ENCODE measurements at places on chromosomes 12 and 14.

DNA sequence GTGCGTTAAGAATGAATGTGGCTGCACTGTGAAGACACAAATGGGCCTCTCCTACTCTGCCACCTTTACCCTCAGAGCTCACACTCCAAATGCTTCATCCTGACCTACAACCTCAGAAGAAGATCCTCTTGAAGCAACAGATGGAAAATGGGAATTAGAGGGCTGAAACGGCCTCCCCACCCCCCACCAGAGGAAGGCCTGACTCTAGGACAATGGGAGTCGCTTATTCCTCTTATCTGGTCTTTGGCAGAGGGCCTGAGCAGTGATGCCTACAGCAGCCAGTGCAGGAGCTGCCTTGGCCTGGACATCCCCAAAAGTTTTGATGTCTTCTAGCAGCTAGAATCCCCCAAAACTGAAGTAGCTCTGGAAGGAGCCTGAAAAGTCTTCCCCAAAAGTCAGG, 29.2 kb downstream of the BTBD7 start:
- DNase-seq, result no peak

DNA sequence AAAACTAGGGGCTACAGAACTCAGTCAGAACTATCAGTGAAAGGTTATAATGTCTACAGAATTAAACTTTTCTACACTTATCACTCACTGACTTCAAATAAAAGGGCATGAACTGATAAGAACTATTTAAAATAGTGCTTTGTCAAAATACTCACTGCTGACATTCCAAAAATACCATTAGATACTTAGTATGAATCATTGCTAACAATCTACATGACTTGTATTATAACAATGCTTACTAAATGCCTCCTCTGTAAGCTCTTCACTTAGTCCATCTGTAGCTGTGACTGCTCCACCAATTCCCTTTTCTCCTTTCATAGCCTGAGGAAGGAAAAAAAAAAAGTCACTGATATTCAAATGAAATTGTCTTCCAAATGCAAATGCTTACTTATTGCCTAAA, 17.0 kb downstream of the NFYB start:
- DNase-seq, result peak; percentile 83

DNA sequence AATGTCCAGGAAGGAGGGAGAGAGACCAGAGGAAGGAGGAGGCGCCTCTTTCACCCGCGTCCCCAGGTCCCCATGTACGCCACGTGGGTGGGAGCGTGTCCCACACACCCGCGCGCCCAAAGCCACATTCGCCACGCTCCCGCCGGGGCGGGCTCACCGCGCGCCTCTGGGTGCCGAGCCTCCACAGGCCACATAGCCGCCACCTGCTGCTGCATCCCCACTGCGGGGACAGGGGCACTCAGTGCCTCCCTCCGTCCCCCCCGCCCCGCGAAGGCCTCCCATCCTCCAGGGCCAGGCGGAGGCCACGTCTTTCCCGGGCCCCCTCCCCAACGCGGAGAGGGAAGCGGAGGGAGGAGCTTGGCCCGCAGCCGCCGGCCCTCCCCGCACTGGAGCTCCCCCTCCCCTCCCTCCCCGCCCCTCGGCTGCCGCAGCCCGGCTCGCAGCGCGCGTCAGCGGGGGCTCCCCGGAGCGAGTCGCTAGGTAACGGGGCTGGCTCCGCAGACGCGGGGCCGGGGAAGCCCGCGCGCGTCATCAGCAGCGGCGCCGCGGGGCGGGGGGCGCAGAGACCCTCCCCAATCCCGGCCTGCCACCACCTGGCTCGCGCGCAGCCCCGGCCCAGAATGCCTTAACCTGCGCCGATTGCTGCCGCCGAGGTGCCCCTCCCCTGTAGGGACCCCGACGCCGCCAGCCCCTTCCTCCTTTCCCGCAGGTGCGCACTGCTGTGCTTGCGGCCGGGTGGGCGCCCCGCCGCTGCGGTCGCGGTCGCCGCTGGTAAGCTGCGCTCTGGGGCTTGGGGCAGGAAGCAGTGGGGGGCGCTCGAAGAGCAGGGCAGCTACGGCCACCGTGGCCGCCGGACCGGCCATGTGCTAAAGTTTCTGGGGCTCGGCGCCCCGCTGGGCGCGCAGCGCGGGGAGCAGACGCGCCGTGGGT, 536 bp upstream of the TUNAR start:
- no peak for DNase-seq

DNA sequence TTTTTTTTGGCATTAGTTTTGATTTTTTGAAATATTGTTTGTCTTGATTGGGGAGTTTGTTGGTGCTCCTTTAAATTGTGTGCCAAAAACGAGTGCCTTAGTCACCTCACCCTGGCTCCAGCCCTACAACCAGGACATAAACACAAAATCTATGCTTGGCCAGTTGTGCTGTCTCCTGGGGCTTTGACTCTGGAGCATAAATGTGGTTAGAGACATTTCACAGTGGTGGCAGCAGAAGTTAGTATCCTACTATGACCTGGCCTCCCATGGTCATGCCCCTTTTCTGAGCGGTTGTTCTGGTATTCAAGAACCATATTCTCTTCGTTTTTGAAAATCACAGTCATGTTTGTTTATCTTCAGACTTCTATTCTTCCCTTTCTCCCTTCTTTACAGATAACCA, 70.7 kb upstream of the PSMA6 start:
- no peak for DNase-seq

GRCh38 chr14:20412411-20412810, 890 bp downstream of the TEP1 start:
- DNase-seq, result peak; percentile 14

GRCh38 chr14:72652179-72652578, 241.7 kb downstream of the DPF3 start:
- peak; percentile 80 for DNase-seq

- no peak for DNase-seq
Observed at GRCh38 chr12:109347589-109347988, at the start of gene MYO1H. TSS of gene MYO1H (plus strand) at chr12:109347900. CDS start at chr12:109347961, 61 bp downstream.

GRCh38 chr14:35395283-35395682, 9.3 kb downstream of the NFKBIA start:
- no peak for DNase-seq

GRCh38 chr14:53327716-53328115, 174.6 kb upstream of the DDHD1 start:
- DNase-seq, result peak; percentile 78

GRCh38 chr12:121538699-121539061, 42.1 kb downstream of the KDM2B start:
- no peak for DNase-seq

- DNase-seq, result no peak
Observed at GRCh38 chr12:115511305-115511704, 766.2 kb downstream of the MED13L start.

DNA sequence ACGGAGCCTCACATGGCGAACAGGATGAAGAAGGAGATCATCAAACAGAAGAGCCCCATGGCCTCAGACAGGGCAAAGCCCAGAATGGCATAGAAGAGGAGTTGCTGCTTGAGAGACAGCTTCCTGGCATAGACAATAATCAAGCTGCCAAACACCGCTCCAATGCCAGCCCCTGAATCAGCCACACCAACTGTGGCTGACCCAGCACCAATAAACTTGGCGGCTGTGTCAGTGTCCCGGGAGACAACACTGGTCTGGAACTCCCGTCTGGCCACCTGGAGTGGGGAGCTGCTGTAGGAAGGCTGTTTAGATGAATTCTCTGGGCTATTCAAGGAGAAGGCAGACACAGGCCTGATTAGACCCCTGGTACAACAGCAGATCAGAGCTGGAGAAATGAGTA, 100.1 kb downstream of the HEATR5A start:
- no peak for DNase-seq

GRCh38 chr12:80415466-80415865, 28.6 kb upstream of the PTPRQ start:
- DNase-seq, result no peak

GRCh38 chr12:113202300-113203075, 17.0 kb downstream of the RITA1 start:
- DNase-seq, result no peak

- DNase-seq, result no peak
Observed at GRCh38 chr12:108234158-108234557, 105.0 kb downstream of the CMKLR1 start.

DNA sequence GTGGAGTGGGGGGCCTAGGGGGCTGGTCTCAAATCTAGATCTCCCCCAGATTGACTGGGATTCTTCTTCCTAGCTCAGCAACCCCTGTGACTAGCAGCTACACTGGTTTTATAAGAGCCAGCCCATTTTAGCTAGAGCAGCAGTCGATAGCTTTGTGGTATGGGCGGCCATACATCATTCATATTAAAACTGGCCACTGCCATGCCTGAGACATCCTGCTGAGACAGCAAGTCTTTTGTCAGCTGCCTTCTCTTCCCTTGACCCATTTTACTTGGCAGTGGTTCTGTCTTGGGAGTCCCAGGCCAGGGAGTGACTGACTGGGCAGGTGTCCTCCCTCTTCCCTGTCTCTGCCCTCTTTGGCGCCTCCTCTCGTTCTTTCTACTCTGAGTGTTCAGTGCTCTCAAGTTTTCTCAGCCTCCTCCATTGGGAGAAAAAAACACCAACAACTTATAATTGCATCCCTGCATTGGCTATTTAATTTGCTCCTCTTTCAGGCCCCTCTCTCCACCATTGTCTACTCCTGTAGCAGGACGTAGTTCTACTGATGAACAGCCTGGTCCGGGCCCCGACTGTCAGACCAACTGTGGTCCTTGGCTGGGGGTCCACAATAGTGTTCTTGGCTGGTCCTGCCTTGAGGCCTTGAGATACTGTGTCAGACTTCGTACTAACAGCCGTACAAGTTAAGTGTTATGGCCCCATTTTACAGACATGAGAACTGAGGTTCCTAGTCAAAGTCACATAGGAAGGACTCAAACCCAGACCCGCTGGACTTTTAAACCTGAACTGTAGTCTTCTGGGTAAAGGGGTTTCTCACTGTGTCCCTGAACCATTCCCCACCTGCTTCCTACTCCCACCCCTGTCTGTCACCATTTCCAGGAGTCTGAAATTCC, 18.3 kb upstream of the JDP2 start:
- DNase-seq, result no peak

DNA sequence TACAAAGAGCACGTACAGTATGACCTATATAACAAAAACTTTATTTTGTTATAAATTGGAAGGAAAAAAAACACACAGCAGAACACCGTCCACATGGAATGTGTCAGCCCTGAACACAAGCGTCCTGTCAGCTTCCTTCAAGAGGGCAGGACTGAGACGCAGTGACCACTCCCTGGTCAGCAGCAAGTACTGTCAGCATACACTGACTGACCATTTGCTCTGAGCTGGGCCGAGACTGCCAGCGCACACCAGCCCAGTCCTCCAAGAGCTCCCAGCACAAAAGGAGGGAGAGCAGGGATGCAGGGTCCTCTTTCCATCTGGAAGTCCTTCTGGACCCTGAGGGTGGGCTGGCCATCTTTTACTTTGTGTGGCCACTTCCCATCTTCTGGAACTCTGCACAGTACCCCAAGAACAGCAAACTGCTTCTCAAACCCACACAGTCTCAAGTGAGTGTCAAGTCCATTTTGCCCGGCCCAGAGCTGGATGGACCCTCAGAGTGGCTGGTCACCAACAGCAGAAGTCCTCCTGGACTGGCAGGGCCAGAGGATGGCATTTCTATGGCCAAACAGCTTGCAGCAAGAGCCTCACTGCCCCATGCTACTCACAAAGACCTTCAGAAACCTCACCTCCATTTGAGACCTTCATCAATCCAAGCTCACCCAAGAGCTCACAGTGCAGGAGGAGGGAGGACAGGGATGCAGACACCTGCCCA, 11.7 kb downstream of the CCDC88C start:
- DNase-seq, result no peak

DNA sequence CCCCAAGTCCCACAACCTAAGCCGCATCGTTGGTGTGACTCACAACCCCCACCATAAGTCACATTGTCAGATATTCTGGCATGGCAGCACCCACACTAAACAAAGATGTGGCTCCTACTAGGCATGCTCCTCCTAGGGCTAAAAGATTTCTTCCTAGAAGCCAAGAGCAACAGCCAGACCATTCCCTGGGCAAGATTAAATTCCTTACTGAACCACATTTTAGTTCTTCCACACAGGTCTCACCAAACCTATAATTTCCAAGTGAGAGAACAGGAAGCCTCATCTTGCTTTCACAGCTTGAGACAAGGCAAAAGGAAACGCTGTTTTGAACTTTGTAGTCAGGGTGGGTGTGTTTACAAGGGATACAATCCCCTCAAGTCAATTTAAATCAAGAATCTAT, 632.8 kb downstream of the DIO2 start:
- peak; percentile 95 for DNase-seq

GRCh38 chr12:131030472-131031328, 77.0 kb downstream of the ADGRD1 start:
- no peak for DNase-seq

GRCh38 chr12:14802247-14802646, 1.0 kb downstream of the WBP11 start:
- DNase-seq, result no peak

DNA sequence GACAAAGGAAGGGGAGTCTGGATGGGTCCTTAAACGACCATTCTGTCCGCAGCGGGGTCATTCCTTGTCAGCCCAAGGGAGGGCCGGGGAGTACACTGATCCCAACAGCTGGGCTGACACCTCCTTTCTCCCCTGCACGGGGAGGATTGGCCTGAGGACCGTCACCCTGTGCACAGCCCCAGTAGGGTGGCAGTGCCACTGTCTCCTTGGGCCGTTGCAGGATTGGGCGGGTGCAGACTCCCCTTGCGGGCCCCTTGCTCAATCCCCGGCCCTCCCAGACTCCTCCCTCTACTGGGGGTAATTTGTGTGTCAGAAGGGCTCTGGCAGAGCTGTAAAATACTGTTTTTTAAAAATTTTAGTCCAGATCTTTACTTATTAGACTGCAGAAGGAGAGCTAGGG, 12.6 kb upstream of the AMN start:
- DNase-seq, result no peak

GRCh38 chr12:55670276-55670675, 33.6 kb downstream of the OR10P1 start:
- no peak for DNase-seq

DNA sequence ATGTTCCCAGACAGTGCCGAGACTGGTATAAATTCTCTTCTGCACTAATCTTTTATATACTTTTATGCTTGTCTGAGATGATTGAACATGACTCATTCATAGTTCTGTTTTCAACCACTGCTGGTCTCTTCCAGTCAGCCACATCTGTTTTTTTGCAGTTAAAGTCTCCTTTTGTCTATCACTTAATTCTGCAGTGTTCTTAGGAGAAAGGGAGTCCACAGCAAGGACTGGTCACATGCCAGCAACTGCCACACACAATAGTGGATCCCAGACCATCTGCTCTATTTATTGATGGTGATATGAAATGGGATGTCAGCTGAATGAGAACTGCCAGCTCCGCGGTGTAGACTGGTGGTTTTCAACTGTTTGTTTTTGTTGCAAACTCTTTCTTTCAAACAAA, 379.8 kb downstream of the MED13L start:
- peak; percentile 18 for DNase-seq

- no peak for DNase-seq
Observed at GRCh38 chr12:57735952-57736740, 2.4 kb downstream of the AGAP2 start.

GRCh38 chr12:86367137-86367536, 110.9 kb upstream of the MGAT4C start:
- no peak for DNase-seq

GRCh38 chr14:67510836-67511235, 22.3 kb upstream of the PLEKHH1 start:
- no peak for DNase-seq

- no peak for DNase-seq
Observed at GRCh38 chr14:34034447-34035176, 83.7 kb upstream of the EGLN3 start.
